ENCODE measurements at places on chromosomes 13 and 19. TPM values are rescaled to one million over a fixed set of nuclear protein-coding genes. Genes with fewer than 3 reads are reported as not detected.

DNA sequence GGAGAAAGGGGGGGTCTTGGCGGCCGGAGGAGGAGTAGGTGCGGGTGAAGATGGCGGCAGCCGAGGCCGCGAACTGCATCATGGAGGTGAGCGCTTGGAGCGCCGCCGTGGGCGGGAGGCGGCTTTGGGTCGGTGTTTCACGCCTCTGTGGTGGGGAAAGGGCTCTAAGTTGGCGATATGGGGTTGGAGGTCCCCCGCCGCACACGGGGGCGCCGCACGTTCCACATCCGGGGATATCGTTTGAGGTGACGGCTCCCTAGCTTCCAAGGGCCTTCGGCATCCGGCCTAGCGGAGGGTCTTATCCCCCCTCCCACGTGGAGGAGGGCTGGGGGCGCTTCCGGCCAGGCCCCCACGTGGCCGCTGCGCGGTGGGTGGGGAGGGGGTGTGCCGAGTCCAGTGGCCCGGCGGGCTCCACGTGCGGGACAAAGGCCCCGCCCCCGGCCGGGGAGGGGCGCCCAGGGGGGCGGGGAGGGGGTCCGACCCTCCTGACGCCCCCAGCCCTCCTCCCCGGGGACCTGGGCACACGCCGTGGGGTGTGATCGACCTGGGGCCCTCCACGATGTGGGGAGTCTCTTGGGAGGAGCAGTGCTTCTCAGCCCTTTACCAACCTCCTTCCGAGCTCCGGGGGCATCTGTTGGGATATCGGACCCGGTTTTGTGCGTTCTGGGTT is at the start of gene PRMT1:
Gene PRMT1 (plus strand): TSS at position 41 of the 670 bp plus-strand sequence. CDS start 10 bp downstream, at position 51.
- DNase-seq: no peak

DNA sequence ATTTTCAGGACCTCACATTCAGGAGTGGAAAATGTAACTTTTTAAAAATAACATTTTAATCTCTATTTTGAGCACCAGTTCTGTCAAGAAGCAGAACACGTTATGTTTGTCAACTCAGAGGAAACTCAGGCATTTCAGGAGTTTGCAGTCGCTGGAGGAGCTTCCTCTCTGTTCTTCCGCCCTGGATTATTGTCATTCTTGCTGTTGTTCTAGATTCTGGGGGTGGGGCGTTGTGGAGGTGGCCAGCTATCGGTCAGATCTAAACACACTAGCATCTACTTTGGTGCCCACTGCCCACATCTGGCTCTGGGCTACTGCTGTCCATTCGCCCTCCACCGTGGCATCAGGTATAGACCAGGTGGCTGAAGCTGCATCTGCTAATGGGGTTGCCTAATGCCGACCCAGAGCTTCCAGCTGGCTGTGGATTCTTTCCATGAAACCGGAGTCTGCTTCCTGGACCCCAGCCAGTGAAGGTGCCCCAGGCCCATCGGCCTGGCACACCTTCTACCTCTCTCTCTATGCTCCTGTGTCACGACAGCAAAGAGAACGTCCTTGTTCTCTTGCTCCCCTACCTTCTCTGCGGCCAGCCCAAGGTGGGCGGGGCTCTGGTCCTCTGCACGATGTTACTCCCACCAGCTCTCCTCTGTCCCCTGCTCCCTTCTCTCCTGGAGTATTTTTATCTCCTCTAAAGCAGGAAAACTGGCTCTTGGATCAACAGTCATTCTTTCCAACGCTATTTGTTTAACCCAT is 36.7 kb upstream of the DGKH start:
- peak; percentile 35 for DNase-seq

- no peak for DNase-seq
These were observed 185.3 kb upstream of the EDNRB start for GRCh38 chr13:78103936-78104335.

DNA sequence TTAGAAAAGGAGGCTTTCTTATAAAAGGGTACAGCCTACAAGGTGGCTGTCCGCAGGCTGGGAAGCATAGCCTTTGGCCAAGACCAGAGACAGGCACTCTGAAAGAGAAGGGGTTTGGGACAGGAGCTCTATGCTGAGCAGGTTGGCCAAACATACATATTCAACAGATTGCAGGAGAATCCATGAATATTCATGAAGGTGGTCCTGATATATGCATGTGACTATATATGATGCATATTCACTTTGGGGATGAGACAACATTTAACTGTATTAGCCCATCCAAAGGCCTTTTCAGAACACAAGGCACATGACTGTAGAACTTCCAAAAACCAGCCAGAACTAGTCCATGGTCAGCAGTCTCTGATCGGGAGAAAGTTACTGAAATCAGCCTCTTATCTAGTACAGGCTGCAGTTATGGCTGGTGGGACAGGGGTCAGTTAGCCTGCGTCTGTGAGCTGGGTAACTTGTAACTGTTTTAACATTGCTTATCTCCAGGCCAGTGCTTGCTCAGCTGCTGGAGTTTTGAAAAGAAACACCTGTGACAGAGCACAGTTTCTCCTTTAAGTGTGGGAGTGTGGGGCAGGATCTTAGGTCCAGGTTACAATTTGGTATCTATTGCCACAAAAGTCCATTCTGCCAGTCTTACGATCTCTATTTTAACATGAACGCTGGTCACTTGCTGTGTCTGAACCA is 924.2 kb downstream of the UQCRFS1 start:
- DNase-seq: peak; percentile 50

GRCh38 chr13:42947925-42948324 is 44.1 kb downstream of the EPSTI1 start:
- DNase-seq: no peak

DNA sequence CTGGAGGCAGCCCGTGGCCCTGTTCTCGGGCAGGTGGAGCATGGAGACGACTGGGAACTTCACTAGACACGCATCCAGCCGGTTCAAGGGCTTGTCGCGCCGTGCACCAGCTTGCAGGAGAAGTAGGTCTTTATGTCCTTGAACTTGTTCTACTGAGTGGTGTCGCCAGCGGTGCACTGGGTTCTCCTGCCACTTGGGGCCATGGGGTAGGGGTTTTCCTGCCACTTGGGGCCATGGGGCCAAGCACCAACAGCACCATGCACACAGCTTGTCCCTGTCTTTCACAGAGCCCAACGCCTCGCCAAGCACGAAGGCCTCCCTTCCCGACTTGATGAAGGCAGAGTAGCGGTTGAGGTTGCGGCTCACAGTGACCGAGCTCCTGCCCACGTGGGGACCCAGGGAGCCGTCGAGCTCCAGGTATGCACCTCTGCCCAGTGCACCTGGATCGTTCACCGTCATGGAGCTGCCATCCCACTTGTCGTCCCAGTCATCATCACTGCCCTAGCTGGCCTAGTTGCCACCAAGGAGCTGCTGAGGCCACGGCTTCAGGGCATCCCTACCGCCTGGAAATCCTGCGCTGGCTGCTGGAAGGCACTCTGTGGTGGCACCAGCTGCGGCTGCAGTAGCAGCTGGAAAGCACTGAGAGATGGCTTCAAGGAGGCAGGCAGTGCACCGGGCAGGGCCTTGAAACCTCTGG is 40.5 kb upstream of the TPM4 start:
- no peak for DNase-seq

GRCh38 chr13:102879793-102880499 is 34.1 kb downstream of the ERCC5 start:
- no peak for DNase-seq

GRCh38 chr13:106927421-106927820 is 359.5 kb upstream of the ARGLU1 start:
- DNase-seq: peak; percentile 80

- no peak for DNase-seq
These were observed 45.9 kb downstream of the SPTBN4 start for GRCh38 chr19:40512473-40513344.

- no peak for DNase-seq
These were observed 561.6 kb downstream of the TBC1D4 start for GRCh38 chr13:74920361-74920760.

DNA sequence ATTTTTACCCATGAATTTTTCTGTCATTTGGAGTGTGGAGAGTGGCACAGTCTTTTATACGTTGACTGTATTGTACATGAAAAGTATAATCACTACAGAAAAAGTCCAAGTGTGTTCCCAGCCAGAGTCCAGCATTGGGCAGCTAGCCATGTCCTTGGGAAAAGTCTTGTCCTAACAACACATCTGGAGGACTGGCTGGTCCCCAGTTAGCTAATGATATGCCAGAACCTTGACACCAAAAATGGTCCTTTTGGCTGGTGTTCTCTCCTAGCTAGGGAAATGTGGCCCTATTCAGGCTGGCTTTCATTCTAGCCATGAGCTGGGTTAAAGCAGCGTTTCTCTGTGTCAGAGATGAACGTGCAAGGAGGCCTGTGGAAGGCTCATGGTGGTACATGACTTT is 98.9 kb downstream of the ESD start:
- DNase-seq: no peak

DNA sequence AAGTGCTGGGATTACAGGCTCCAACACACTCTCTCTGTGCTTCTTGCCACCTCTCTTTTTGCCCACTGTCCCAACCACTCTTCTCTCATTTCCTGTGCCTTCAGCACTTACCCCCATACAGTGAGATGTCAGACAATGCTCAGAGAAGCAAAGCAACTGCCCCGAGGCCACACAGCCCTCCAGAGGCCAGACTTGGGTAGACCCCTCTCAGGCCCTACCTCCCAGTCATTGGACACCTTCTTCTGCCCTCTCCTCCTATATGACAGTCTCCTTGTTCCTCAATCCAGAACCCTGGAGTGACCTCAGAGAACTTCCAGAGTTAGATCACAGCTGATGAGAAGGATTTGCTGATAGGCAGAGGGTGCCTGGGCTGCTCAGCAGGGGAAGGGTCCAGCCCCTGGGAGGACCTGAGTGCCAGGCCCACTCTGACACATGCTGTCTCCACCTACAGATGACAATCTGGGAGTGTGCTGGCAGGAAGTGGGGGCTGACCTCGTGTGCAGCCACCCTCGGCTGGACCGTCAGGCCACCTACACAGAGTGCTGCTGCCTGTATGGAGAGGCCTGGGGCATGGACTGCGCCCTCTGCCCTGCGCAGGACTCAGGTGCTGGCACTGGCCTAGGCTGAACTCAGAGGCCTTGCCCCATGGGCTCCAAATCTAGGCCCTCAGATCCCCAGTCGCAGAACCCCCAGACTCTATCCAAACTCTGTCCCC is 24.4 kb downstream of the LTBP4 start:
- no peak for DNase-seq

DNA sequence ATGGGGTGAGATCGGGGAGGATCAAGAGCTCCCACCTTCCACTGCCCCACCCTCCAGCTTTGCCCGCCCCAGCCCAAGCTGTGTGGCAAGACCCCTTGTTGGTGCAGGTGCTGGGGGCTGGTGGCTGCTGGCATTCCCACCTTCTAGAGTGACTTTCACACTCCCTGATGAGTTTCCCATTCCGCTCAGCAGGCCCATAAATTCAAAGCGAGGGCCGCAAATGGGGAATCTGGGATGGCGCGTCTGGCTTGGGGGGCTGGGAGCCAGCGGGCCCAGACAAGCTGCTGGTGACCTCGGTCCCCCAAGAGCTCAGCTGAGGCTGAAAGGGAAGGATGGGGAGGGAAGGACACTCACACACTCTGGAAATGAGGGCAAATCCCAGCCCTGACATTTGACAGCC is 110.3 kb downstream of the GADD45B start:
- DNase-seq: no peak

- DNase-seq: no peak
These were observed 17.5 kb downstream of the FCGBP start for GRCh38 chr19:39916851-39917396.

DNA sequence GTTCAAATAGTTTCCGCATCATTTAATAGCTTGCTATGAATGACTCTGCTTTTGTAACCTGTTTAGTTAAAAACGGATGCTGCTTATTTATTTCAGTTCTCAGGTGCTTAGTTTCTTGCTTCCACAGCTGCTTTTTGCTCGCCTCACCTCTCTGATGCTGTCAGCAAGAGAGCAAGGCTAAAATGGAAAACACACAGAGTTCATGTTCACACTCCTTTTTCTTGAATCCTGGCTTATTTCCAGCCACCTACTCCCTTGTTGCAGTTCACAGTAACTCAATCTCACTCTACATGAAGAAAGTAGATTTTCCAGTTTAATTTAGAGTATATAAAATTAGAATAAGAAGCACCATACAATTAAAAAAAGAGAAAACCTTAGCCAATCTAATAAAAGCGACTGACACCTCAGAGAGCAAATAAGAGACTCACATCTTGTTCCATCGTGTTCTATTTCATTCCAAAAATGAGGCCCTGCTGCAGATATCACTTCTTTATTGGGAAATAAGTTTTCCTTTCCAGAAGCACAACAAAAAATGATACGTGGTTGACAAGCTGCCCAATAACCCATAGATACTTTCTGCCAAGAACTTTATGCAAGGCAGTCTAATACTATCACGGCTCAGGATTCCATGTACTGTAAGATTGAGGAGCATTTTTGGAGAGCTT is 326.1 kb upstream of the SLITRK1 start:
- no peak for DNase-seq

DNA sequence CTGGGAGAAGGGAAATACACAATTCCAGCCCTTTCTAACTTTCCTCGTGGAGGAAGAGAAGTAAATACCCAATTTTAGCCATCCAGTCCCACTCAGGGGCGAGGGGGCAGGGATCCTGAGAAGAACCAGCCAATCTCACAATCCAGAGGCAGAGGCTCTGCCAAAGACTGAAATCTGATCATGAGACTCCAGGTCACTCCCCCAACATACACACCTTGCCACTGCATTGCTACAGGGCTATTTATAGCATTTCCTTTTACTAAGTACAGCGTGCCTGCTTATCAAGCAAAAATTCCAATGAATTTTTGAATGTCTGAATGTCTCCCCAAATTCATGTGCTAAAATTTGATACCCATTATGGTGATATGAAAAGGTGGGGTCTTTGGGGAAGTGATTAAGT is 1687.5 kb downstream of the EFNB2 start:
- peak; percentile 20 for DNase-seq

- DNase-seq: no peak
These were observed 4.3 kb downstream of the OR7A5 start for GRCh38 chr19:14830702-14831101.

GRCh38 chr13:30869491-30869890 is 36.6 kb upstream of the MEDAG start:
- no peak for DNase-seq

DNA sequence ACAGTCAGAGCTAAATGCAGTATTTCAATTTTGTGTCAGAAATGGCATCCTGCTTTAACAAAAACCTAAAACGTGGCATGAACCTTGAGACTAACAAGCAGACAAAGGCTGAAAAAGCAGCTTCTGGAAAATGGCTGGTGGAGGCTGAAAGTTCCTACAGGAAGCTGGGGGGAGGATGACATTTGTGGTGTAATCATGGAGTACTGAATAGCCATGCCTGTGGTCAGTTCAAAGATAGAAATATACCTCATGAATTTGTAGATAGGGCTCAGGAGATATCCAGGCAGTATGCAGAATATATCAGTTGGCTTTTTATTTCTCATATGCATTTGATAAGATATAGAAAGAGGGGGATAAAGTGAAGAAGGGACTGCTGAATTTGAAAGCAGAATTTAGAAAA is 181.7 kb downstream of the UQCRFS1 start:
- DNase-seq: no peak

GRCh38 chr19:16915135-16915534 is 26.3 kb downstream of the F2RL3 start:
- no peak for DNase-seq

Gene ZGLP1
- total RNA-seq: 5.1 TPM

Gene CACTIN
- 18.4 TPM for total RNA-seq

Gene COMP
- 3.5 TPM for total RNA-seq

Gene SLC46A3
- total RNA-seq: 10.9 TPM

Gene ADGRE1
- total RNA-seq: 12.4 TPM

Gene BICRA
- 16.1 TPM for total RNA-seq

Gene LSR
- total RNA-seq: 30.8 TPM

Gene SLITRK5
- 4.5 TPM for total RNA-seq

Gene TMPRSS9
- total RNA-seq: 0.09 TPM
